ENCODE measurements at places on chromosomes 6 and 20.

GRCh38 chr6:11637266-11637665, 99.7 kb downstream of the TMEM170B start:
- no peak for DNase-seq

DNA sequence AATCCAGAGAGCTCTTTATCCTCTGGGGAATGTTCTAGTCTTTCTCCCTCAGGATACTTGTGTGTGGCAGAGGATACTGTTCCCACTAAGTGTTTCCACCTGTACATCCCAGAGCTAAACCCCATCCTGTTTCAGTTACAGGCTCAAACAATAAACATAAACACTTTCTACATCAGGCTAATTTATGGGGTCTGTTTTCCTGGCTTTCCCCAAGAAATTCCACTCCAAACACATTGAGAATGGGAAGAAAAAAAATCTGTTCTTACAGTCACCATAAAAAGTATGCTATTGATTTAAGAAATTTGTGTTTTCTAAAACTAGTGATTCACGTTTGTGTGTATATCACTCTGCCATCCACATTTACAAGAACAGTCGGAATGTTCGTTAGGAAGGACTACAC, 293.9 kb upstream of the FOXQ1 start:
- no peak for DNase-seq

GRCh38 chr6:27213544-27214125, 33.9 kb upstream of the PRSS16 start:
- no peak for DNase-seq

- DNase-seq = no peak
These were observed 82.7 kb upstream of the PRDM1 start for GRCh38 chr6:106003268-106003987.

DNA sequence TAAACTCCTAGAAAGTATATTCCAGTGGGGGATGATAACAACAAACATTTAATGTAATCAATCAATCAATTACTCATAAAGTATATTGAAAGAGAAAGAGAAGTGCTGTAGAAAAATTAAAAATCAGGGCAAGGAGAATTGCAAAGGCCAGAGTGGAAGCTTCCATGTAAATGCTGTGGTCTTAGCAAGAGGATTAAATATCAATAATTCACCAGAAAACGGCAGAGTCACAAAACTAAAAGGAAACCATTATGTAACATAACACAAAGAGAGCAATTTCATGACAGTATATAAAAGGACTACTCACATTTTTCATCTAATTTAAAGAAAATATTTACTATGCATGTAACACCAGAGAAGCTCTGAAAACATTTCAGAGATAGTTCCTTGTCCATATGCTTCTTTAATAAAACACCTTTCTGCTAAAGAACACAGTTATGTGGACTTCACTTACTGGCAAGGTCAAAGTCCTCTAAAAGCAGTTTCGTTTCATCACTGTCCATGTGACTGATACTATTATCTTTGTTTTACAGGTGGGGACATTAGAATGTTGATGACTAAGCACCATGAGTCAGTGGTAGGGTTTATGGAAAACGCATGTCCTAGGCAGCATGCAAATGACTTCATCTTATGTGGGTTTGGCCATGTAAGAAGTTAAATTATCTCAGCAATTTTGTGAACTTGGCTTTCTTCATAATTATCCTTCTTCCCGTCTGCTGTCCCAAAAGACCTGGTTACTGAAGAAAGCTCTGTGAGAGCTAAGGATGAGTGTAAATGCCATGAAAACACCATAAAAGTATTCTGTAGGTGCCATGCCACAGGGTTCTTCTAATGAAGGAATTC, 185.8 kb upstream of the TENT5A start:
- no peak for DNase-seq

DNA sequence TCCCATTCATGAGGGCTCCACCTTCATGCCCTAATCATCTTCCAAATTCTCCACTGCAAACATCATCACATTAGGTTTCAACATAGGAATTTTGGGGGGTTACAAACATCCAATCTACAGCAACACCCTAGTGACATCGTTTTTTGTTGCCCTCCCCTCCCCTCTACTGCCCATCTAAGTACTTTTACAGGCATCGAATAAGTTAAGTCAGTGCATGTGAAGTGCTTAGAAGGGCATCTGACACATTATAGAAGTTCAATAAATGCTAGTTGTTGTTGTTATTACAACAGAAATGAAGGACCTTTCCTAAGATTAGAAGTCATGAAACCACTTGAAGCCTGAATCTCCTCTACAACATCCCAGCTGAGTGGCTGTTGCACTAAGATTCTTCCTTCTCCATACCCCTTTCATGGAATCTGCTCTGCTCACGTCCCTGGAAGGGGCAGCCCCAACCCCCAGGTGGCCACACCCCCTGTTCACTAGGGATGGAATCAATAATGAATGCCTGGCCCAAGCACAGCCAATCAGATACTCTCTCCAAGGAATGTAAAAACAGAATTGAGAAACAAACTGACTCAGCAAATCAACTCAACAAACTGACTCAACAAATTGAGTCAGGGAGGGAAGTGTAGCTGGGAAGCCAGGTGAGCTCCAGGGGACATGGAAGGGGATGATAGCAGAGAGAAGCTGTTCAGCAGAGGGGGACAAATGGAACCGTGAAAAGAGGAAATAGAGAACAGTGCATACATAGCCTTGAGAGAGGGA, 3.9 kb upstream of the LRP11 start:
- no peak for DNase-seq

DNA sequence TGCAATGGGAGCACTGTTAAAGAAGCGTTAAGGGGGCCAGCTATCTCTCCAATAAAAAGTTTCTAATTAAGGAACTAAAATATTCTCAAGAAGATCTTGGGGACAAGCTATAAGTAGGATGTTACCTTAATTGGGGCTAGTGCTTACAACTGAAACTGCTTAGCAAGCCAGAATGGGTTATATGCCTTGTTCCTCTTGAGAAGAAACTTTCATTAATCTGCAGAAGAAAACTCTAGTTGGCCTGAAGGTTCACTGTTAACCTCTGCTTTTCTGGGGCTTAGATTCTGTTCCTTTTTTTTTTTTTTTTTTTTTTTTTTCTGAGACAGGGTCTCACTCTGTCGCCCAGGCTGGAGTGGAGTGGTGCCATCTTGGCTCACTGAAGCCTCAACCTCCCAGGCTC, 82.2 kb downstream of the BACH2 start:
- DNase-seq = no peak

GRCh38 chr6:137015943-137016342, 28.8 kb downstream of the IL20RA start:
- no peak for DNase-seq

- DNase-seq = no peak
These were observed 44.1 kb upstream of the ATXN1 start for GRCh38 chr6:16805243-16805950.

DNA sequence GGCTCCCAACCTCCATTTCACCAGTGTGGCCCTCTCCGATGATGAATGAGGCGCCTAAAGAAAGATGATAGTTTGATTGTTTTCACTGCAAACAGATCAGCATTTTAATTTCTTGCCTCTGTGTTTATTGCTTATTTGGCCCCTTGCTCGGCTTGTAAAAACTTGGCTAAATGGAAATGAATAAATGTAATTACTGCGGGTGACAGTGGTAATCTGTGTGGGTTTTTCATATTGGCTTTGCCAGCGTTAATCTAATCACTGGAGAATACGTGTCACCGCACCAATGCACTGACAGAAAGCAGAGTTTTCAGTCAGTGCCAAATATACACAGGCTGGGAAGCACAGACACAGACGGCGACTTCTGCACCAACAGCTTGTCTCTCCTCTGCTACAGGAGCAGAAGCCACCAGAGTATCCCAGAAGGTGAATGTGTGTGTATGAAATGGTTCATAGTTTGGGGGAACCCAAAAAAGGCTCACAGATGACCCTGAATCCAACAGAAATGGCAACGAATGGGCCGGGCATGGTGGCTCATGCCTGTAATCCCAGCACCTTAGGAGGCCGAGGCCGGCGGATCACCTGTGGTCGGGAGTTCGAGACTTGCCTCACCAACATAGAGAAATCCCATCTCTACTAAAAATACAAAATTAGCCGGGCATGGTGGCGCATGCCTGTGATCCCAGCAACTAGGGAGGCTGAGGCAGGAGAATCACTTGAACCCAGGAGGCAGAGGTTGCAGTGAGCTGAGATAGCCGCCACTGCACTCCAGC, 534.0 kb downstream of the PKHD1 start:
- DNase-seq = no peak

DNA sequence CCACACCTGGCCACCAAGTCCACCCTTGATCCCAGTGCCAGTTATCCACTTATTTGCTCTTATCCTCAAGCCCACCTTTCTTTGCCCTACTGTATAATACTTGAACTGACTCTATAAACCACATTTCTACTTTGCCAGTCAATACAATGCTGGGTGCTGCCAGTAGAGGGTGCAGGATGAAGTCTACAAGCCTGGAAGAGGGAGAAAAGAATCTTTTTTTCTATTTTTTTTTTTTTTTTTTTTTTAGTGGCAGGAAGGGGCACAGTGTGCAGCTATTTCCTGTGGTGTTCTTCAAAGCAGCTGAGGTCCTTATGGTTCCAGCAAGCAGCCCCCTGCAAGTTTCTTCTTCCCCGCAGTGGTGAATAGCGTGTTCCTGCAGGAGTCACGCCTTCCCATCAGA, 22.2 kb upstream of the GABRR1 start:
- DNase-seq = peak; percentile 58

DNA sequence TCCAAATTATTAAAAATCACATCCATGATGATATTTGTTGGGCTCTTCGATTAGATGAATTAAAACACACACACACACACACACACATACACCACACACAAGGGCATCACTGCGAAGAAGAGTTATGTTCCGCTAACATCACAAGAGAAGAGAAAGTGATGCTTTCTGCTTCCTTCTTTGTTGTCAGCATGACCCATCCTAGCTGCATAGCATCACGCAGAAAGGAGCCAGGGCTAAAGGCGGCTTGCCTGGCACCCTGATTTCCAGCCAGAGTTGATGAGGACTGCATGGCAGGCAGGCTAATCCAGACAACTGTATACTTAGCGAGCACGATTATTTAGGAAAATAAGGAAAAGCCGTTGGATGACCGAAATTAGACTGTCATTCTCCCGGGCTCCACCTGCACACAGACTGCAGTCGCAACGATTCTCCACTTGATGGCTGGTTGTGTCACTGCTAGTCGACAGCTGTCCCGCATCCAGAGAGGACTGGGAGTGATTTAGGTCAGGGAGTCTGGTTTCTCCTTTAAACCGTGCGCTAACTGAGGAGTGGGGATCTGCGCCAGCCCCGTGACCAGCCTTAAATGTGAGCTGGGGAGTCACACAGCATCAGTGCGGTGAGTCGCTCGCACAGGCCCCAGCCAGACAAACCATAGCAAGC, 70.6 kb upstream of the SOX4 start:
- no peak for DNase-seq

DNA sequence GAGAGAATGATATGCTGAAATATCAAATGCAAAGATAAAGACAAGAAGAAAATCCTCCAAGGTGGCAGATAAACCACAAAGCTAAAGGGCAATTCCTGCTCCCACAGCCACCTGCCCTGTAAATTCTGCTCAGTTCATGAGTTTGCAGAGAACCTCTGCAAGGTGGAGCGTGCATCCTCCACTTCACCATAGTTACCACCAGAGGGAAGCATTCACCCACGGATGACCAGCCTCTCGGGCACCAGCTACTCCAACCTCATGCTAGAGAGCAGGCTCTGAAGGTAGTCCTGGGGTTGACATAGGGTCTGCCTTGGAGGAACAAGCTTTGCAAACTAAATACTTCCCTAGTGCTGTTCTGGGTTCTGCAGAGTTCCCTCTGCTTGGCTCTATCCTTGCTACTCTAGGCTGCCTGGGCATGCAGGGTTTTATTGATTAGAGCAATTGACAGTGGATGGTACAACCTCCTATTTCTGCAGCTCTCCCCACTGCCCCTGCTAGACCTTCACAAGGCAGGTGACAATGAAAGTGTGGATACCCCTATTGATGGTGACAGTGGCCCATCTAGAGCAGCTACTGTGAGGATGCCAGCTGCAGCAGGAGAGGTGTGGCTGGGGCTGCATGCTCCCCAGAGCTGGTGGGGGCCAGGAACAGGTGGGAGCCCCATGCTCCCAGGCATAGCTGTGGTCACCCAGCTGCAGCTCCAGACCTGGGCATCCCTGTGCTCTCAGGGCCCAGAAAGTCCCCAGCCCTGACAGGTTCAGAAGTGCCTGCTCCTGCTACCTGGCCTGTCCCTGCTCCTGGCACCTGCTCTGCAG, 51.1 kb downstream of the GGTLC1 start:
- no peak for DNase-seq

GRCh38 chr6:54053881-54054391, 57.3 kb upstream of the MLIP start:
- DNase-seq = peak; percentile 4

- DNase-seq = no peak
These were observed 144.5 kb downstream of the VEGFA start for GRCh38 chr6:43914272-43915147.

DNA sequence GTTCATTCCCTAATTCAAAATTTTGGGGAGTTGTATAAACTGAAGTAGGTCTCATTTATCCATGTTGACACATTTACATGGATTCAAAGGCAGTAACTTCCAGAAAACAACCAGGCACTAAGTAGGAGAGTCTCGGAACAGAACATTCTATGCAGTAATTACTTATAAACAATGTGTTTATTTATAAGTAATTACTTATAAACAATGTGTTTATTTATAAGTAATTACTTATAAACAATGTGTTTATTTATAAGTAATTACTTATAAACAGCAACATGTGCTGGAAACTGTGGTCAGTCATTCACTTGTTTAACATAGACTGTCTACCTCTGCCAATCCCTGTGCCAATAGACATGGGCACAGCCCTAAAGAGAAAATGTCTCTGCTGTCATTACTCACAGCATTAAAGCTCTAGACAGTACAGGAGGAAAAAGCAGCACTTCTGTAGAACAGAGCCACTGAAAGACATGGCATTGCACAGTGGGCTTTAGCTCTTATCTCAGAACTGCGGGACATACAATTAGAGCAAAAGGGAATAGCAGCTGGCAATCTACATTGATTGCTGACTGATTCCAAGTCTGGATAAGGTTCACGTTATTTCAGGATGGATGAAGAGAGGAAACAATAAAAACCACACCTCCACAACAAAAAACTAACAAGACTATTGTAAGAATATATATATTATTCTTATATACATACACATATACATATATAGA, 188.2 kb downstream of the WDR27 start:
- DNase-seq = no peak

Data from 8988T (cell line).